ENCODE measurements at places on chromosomes 12 and 14. TPM values are rescaled to one million over a fixed set of nuclear protein-coding genes. Genes with fewer than 3 reads are reported as not detected.

Gene C14orf132
- total RNA-seq, result 10.8 TPM

Gene PA2G4
- total RNA-seq, result 134 TPM

Gene SERPINA3
- 1,840 TPM for total RNA-seq

Gene ZNF605
- 16.1 TPM for total RNA-seq

Gene WASHC4
- total RNA-seq, result 65.6 TPM

Gene OR9K2
- not detected for total RNA-seq

Gene RGS6
- total RNA-seq, result 3.4 TPM

- no peaks in the 10 kb centered on the region for H3K4me1 ChIP-seq
- no peaks in the 10 kb centered on the region for H3K36me3 ChIP-seq
- no peaks in the 10 kb centered on the region for H3K27me3 ChIP-seq
- peak overlapping the region; percentile 7 for H3K4me3 ChIP-seq
- DNase-seq, result no peak
- peak overlapping the region; percentile 5 for H3K27ac ChIP-seq
Measured at GRCh38 chr12:132474237-132474741, 15.7 kb upstream of the FBRSL1 start.

DNA sequence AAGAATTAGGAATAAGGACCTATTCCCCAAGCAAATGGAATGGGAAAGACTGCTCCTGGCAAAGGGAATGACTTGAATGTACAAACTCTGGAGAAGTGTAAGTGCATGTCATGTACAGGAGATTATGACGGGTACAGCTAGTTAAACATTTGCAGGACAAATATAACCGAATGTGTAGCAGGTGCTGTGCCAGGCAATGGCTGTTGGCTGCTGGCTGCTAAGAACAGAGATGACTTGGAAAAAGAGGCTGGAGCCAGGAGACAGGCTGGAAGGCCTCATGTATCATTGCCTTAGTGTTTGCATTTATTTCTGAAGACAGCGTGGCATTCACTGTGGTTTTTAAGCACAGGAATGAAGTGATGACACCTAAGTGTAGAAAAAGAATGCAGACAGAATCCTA lies 136.8 kb downstream of the TTC8 start:
- H3K4me1 ChIP-seq, result no peaks in the 10 kb centered on the region
- H3K36me3 ChIP-seq, result no peaks in the 10 kb centered on the region
- no peaks in the 10 kb centered on the region for H3K27me3 ChIP-seq
- H3K4me3 ChIP-seq, result no peak overlapping the region

GRCh38 chr12:111353603-111354295 lies 15.1 kb downstream of the PHETA1 start:
- H3K4me3 ChIP-seq, result no peak overlapping the region
- DNase-seq, result no peak
- H3K4me1 ChIP-seq, result no peaks in the 10 kb centered on the region

DNA sequence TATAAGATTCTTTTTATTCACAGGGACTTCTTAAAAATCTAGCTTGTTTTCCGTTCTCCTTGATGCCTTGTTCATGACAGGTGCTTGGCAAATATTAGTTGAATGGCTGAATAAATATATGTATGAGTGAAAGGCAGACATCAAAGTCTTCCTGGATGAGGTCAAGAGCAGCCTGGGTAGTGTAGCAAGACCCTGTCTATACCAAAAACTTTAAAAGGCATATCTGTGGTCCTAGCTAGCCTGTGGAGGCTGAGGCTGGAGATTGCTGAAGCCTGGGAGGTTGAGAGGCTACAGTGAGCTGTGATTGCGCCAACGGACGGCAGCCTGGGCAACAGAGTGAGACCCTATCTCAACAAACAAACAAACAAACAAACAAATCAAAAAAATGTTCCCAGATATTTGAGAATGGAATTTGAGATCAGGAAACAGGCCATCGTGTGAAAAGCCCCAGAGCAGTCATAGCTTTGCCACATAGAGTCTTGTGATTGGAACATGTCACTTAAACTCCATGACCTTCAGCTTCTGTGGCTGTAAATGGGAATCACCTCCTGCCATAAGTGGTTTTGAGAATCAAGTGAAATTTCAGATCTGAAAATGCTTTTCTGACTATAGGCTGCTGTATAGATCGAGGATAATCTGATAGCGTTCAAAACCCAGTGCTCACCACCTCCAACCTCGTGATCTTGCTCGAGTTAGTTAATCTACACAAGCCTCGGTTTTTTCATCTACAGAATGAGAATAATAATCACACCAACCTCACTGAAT lies 64.3 kb downstream of the ZFP36L1 start:
- DNase-seq, result no peak
- H3K4me1 ChIP-seq, result no peaks in the 10 kb centered on the region
- no peak overlapping the region for H3K4me3 ChIP-seq
- no peaks in the 10 kb centered on the region for H3K36me3 ChIP-seq

- DNase-seq, result no peak
- no peaks in the 10 kb centered on the region for H3K4me1 ChIP-seq
Measured at GRCh38 chr14:62921466-62921865, 123.8 kb downstream of the KCNH5 start.

- no peak overlapping the region for H3K4me3 ChIP-seq
- no peak for DNase-seq
- H3K27me3 ChIP-seq, result no peaks in the 10 kb centered on the region
- peak overlapping the region; percentile 92 for H3K27ac ChIP-seq
- H3K36me3 ChIP-seq, result no peaks in the 10 kb centered on the region
Measured at GRCh38 chr14:91891721-91892220, 24.4 kb upstream of the TC2N start.

DNA sequence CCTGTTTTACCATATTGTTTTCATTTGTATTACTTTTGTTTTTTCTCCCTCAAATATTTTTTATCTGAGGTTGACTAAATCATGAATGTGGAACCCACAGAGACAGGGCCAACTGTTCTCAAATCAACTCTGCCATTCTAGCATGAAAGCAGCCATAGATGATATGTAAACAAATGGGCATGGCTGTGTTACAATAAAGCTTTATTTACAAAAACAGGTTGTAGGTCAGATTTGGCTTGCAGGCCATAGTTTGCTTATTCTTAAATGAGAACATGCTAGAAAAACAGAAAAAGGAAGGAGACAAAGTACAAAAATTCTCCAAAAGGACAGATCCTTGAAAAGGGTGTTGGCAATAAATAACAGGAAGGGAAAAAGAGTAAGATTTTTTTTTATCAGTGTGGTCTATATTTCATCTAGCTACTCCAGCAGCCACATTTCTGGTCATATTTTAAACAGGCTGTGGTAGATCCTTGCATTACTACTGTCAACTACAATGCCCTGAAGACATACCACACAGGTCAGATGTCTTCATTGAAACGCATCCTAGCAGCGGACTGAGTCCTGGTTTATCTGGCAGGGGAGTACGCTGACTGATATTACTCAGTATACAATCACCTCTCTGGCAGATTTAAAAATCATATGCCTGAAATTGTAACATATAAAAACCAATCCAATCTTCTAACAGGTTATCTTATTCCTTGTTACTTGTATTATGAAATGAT lies 42.9 kb downstream of the SPPL3 start:
- H3K4me1 ChIP-seq, result no peaks in the 10 kb centered on the region
- H3K4me3 ChIP-seq, result no peak overlapping the region
- H3K27ac ChIP-seq, result no peak overlapping the region
- H3K27me3 ChIP-seq, result no peaks in the 10 kb centered on the region
- no peak for DNase-seq

GRCh38 chr12:88574278-88574677 lies 6.0 kb downstream of the KITLG start:
- H3K27ac ChIP-seq, result peak overlapping the region; percentile 68
- H3K4me1 ChIP-seq, result no peaks in the 10 kb centered on the region
- no peak for DNase-seq
- peak overlapping the region; percentile 43 for H3K4me3 ChIP-seq
- no peaks in the 10 kb centered on the region for H3K36me3 ChIP-seq
- H3K27me3 ChIP-seq, result no peaks in the 10 kb centered on the region

GRCh38 chr14:89757313-89757939 lies 197.1 kb downstream of the EFCAB11 start:
- no peaks in the 10 kb centered on the region for H3K27me3 ChIP-seq
- H3K4me3 ChIP-seq, result no peak overlapping the region
- H3K4me1 ChIP-seq, result no peaks in the 10 kb centered on the region
- H3K36me3 ChIP-seq, result no peaks in the 10 kb centered on the region
- H3K27ac ChIP-seq, result no peak overlapping the region

GRCh38 chr12:26080911-26081310 lies 43.9 kb downstream of the BHLHE41 start:
- H3K36me3 ChIP-seq, result no peaks in the 10 kb centered on the region
- H3K4me3 ChIP-seq, result no peak overlapping the region
- H3K27me3 ChIP-seq, result no peaks in the 10 kb centered on the region
- no peak for DNase-seq
- no peak overlapping the region for H3K27ac ChIP-seq

- no peaks in the 10 kb centered on the region for H3K4me1 ChIP-seq
- no peaks in the 10 kb centered on the region for H3K36me3 ChIP-seq
- no peak for DNase-seq
- H3K4me3 ChIP-seq, result no peak overlapping the region
Measured at GRCh38 chr12:2531371-2531770, 263.4 kb upstream of the FKBP4 start.

GRCh38 chr14:30710876-30711275 lies 88.8 kb downstream of the SCFD1 start:
- H3K4me1 ChIP-seq, result no peaks in the 10 kb centered on the region
- peaks cover 4% of the 10 kb centered on the region for H3K36me3 ChIP-seq
- H3K27me3 ChIP-seq, result no peaks in the 10 kb centered on the region

GRCh38 chr12:15669256-15669948 lies 119.8 kb downstream of the EPS8 start:
- no peak for DNase-seq
- no peak overlapping the region for H3K27ac ChIP-seq
- no peaks in the 10 kb centered on the region for H3K4me1 ChIP-seq
- H3K4me3 ChIP-seq, result no peak overlapping the region
- H3K27me3 ChIP-seq, result no peaks in the 10 kb centered on the region

DNA sequence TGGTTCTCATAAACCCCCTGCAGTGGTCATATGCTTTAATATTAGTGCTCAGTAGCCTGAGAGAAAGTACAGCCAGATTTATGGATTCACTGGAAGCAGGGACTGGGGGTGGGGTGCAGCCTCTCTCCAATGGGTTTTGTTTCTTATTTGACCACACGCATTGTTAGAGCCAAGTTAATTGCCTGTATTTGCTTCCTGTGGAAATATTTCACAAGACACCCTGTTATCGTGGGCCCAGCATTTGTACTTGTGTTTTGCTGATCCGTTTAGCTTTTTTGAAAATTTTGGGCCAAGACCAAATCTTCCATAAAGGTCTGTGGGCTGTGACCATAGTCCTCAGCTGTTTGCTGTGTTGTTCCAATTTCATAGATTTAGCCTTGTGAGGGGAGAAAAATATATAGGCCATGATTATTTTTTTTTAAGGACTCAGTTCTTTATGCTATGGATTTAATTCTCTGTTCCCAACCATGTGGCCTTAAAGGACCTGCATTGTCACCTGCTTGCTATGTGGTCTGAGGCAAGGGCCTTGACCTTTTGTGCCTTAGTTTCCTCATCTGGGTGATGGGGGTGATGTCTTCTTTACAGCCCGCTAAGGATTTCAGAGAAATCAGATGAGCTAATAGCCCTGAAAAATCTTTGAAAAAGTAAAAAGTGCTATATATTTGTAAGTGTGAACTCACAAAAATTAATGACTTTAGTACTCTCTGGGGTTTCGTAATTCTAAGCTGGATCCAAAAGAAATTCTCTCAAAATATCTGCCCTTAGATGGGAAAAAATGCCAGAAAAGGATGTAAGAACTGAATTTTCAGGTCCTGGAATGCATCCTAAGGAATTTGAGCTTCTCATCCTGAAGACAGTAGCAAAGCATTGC lies 370.2 kb downstream of the DPF3 start:
- H3K4me1 ChIP-seq, result peaks cover 5% of the 10 kb centered on the region
- H3K27ac ChIP-seq, result peak overlapping the region; percentile 25
- DNase-seq, result no peak
- no peaks in the 10 kb centered on the region for H3K36me3 ChIP-seq

DNA sequence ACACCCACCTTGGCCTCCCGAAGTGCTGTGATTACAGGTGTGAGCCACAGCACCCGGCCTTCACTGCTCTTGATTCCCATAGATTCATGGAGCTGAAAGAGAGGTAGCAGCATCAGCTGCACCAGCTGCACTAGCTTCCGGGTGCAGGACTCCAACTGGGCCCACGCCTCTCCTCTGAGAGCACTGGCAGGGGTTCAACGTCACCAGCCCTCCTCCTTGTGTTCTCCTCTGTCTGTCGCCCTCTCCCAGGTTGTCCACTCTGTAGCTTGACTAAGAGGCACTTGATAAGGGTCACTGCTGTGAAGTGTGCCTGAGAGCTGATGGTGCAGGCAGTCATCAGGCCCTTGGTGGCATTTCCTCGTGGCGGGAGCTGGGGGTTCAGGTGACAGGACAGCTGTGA lies 28.3 kb downstream of the MLXIP start:
- DNase-seq, result no peak
- H3K27ac ChIP-seq, result no peak overlapping the region
- no peak overlapping the region for H3K4me3 ChIP-seq
- no peaks in the 10 kb centered on the region for H3K36me3 ChIP-seq
- H3K4me1 ChIP-seq, result no peaks in the 10 kb centered on the region

- H3K36me3 ChIP-seq, result no peaks in the 10 kb centered on the region
- peak; percentile 83 for DNase-seq
- H3K27ac ChIP-seq, result peak within 1 kb of the TSS; percentile 96
- no peaks in the 10 kb centered on the region for H3K4me1 ChIP-seq
- no peaks in the 10 kb centered on the region for H3K27me3 ChIP-seq
Measured at GRCh38 chr12:48788854-48789775, at the start of gene ADCY6. ADCY6 (minus strand) TSS chr12:48789089; CDS start chr12:48783434, 5,655 bp downstream.

DNA sequence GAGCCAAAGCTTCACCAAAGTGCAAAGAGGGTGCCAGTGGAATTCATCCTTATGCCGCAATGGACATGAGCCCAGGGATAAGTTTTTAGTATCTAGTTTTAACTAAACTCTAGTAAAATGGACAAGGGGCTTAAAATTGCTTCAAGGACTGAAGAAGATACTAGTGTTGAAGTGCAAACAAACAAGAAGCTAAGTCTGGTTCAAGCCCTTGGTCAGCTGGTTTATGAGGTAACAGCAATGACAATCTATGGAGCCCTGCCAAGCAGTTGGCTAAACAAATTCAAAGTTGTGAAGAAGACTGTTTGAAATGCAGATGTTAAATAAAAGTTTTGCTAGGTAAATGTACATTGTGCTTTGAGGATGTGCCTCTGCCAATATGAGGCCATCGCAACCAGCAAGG lies 209.4 kb downstream of the KTN1 start:
- H3K36me3 ChIP-seq, result no peaks in the 10 kb centered on the region
- H3K4me3 ChIP-seq, result no peak overlapping the region
- DNase-seq, result no peak
- no peak overlapping the region for H3K27ac ChIP-seq

GRCh38 chr12:88469154-88469553 lies 111.1 kb downstream of the KITLG start:
- H3K4me1 ChIP-seq, result no peaks in the 10 kb centered on the region
- H3K36me3 ChIP-seq, result no peaks in the 10 kb centered on the region
- no peaks in the 10 kb centered on the region for H3K27me3 ChIP-seq
- no peak for DNase-seq

All from breast epithelium (tissue), 4 donors.